ENCODE measurements at places on chromosomes 11 and 22. TPM values are rescaled to one million over a fixed set of nuclear protein-coding genes. Genes with fewer than 3 reads are reported as not detected.

Gene TSPO
- 216 TPM for total RNA-seq

Gene OR5B21
- not detected for total RNA-seq

Gene CSF2RB
- total RNA-seq: 0.14 TPM

Gene SCUBE2
- 0.86 TPM for total RNA-seq

Gene PANX3
- total RNA-seq: not detected

Gene MIOX
- not detected for total RNA-seq

Gene DSCAML1
- not detected for total RNA-seq

Gene ME3
- 36.1 TPM for total RNA-seq

Gene OR52H1
- 1.0 TPM for total RNA-seq

Gene IFITM10
- 0.22 TPM for total RNA-seq

Gene SLC22A12
- not detected for total RNA-seq

Gene SMIM35
- not detected for total RNA-seq

Gene FERMT3
- total RNA-seq: 10.2 TPM

Gene HYLS1
- total RNA-seq: 11.5 TPM

Gene BIRC3
- total RNA-seq: 4.4 TPM

Gene ATM
- 89.7 TPM for total RNA-seq

Gene CHRM1
- not detected for total RNA-seq

Gene MUC6
- not detected for total RNA-seq

Gene ZBED5
- 23.0 TPM for total RNA-seq

Gene UCP3
- total RNA-seq: 0.72 TPM

All from placental pericyte (primary cell).